HepG2 (cell line): ENCODE measurements at places on chromosomes 12 and 14. TPM values are rescaled to one million over a fixed set of nuclear protein-coding genes. Genes with fewer than 3 reads are reported as not detected.

Gene GPR84
- not detected in 2 replicates for total RNA-seq

GRCh38 chr14:72178517-72178916, 246.3 kb downstream of the RGS6 start:
- no peaks in the 10 kb centered on the region for H3K36me3 ChIP-seq
- no peak for DNase-seq

- DNase-seq: no peak
- peaks cover 15% of the 10 kb centered on the region for H3K36me3 ChIP-seq
- no peak overlapping the region for H3K27ac ChIP-seq
- H3K4me1 ChIP-seq: peaks cover 55% of the 10 kb centered on the region
These were observed 953 bp upstream of the SNRPF start for GRCh38 chr12:95857799-95858198.

- no peak overlapping the region for H3K27ac ChIP-seq
- H3K4me1 ChIP-seq: peaks cover 12% of the 10 kb centered on the region; the same call in 1 of the 2 replicates
- DNase-seq: no peak
- no peak overlapping the region for H3K4me3 ChIP-seq
- H3K27me3 ChIP-seq: no peaks in the 10 kb centered on the region
These were observed 83.7 kb upstream of the PCNX4 start for GRCh38 chr14:60008042-60008441.

GRCh38 chr12:60172266-60173211, 576.7 kb downstream of the SLC16A7 start:
- H3K27me3 ChIP-seq: no peaks in the 10 kb centered on the region
- H3K4me1 ChIP-seq: peaks cover 10% of the 10 kb centered on the region
- no peak overlapping the region for H3K4me3 ChIP-seq
- no peak overlapping the region for H3K27ac ChIP-seq
- H3K36me3 ChIP-seq: no peaks in the 10 kb centered on the region

Gene CD163L1
- 6.8 and 9.4 TPM in 2 replicates for total RNA-seq

Gene BCL11B
- not detected in 2 replicates for total RNA-seq

GRCh38 chr12:108581311-108582227, 16.3 kb downstream of the TMEM119 start:
- H3K4me1 ChIP-seq: no peaks in the 10 kb centered on the region
- no peak for DNase-seq
- H3K36me3 ChIP-seq: no peaks in the 10 kb centered on the region
- no peak overlapping the region for H3K27ac ChIP-seq
- H3K4me3 ChIP-seq: no peak overlapping the region

DNA sequence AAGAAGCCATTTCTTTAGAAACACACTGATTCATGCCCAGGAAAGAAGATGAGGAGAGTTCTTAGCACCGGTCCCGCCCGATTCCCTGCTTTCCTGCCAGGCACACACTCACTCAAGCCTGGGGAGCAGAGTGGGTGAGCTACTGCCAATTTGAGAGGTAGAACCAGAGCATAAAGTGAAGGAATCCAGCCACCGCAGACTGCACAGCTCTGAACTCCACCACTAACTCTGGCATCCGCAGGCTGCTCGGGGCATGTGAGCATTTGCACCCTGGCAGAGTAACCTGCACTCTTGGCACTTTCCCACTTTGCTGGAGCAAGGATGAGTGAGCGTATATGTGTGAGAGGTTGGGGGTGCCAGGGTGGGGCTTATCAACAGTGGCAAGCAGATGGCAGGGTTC, 4.0 kb upstream of the SYNDIG1L start:
- H3K4me1 ChIP-seq: no peaks in the 10 kb centered on the region
- H3K27ac ChIP-seq: no peak overlapping the region
- H3K4me3 ChIP-seq: no peak overlapping the region
- no peak for DNase-seq
- H3K36me3 ChIP-seq: no peaks in the 10 kb centered on the region

Gene SUSD6
- total RNA-seq: 4.8 and 7.2 TPM in 2 replicates

DNA sequence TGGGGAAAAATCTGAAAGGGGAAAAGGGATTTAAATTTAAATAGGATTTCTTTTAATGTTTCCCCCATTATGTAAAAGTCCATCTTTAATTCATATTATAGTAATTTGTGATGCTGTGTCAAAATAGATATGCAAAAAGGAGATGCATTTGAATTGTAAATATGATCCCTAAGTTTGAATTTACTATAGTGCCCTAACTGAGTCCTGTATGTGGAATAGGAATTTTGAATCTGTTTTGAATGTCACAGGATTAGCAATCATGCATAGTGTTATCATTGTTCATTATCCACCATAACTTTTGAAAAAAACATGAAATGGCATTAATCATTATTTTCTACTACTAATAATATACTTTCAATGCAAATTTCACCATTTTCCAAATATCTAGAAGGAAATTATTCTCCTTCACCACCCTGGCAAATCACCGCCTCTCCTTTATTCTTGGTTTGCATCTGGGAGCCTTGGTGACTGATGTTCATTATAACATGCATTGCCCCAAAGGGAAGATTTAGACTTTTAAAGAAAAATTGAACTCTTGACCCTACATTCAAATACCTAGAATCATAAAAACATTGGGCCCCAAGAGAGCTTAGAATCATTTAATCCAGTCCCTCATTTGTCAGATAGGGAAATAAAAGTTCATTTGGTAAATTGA, 341.5 kb upstream of the TMPO start:
- no peak for DNase-seq
- no peaks in the 10 kb centered on the region for H3K27me3 ChIP-seq
- H3K4me1 ChIP-seq: no peaks in the 10 kb centered on the region
- no peak overlapping the region for H3K4me3 ChIP-seq

Gene ITGA7
- 0.24 and 0.75 TPM in 2 replicates for total RNA-seq

DNA sequence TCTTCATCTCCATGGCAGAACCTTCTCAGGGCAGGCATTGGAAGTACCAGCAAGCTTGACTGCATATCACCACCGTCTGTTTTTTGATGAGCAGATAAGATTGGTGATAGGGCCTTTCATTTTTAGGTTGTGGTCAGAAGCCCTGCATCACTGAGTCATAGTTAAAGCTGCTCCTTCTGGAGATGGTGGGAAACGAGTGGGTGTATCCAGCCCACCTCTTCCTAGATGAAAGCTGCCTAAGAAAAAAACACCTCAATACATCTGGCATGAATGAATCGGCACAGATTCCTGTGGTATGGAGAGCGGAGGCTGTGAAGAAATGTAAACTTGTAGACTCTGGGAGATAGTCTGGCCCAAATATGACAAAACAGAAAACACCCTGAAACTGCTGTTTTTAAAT, 248.7 kb upstream of the EGLN3 start:
- H3K36me3 ChIP-seq: no peaks in the 10 kb centered on the region
- no peak overlapping the region for H3K27ac ChIP-seq
- no peak overlapping the region for H3K4me3 ChIP-seq
- no peak for DNase-seq

DNA sequence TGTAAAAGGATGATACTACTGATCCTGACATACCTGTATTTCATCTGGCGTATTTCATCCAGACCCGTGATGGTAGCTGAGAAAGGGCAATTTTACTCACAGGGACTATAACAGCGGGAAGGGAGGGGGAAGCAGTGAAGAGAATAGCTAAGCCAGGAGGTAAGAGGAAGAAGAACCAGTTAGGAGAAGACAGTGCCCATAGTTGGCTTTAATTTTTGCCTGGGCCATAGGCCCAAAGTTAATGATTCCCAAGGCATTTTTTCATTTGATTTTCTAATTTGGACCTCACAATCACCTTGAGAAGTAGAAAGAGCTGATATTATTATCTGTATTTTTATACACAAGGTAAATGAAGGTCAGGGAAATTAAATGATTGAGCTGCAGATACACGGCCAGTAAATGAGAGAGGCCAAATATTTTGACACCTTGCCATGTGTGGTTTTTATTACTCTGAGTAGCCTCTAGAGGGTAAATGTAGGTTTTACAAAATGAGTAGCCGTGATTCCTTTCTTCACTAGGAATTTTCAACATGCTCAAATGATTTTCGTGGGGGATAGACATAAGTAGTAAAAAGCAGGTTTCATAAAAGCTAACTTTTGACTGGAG, 382.2 kb downstream of the FUT8 start:
- H3K36me3 ChIP-seq: no peaks in the 10 kb centered on the region
- H3K27me3 ChIP-seq: peaks cover 25% of the 10 kb centered on the region
- no peak overlapping the region for H3K27ac ChIP-seq
- no peak for DNase-seq
- peaks cover 2% of the 10 kb centered on the region for H3K4me1 ChIP-seq

DNA sequence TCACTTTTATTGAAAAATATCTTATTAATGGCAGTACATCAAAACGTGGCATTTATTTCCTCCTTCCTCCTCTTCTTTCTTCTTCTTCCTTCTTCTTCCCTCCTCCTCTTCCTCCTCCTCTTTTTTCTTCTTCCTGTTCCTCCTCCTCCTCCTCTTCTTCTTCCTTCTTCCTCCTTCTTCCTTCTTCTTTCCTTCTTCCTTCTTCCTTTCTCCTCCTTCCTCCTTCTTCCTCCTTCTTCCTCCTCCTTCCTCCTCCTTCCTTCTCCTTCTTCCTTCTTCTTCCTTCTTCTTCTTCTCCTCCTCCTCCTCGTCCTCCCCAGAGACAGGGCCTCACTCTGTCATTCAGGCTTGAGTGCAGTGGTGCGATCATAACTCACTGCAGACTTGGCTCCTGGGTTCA, 457.2 kb downstream of the AEBP2 start:
- no peak for DNase-seq
- H3K36me3 ChIP-seq: no peaks in the 10 kb centered on the region
- no peaks in the 10 kb centered on the region for H3K4me1 ChIP-seq
- H3K27me3 ChIP-seq: no peaks in the 10 kb centered on the region

DNA sequence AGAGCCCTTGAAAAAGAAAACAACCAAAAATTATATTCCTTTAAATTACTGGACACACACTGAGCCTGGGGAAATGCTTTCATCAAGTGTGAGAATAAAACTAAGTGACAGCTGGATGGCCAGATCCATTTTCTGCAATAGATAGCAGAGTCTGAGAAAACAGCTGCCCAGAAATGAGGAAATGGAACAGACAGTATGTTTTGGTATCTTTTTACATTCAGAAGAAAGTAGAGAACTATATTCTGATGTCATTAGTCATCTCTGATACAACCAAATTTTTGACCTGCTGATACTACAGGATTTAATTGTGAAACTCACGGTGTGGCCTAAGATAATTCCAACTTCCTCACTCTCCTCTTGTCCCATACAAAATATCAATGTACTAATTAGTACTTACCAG, 78.2 kb downstream of the HMGA2 start:
- no peak overlapping the region for H3K4me3 ChIP-seq
- H3K36me3 ChIP-seq: no peaks in the 10 kb centered on the region
- H3K27me3 ChIP-seq: no peaks in the 10 kb centered on the region
- no peak overlapping the region for H3K27ac ChIP-seq
- no peak for DNase-seq
- H3K4me1 ChIP-seq: peaks cover 35% of the 10 kb centered on the region
